ENCODE measurements at places on chromosomes 1 and 21. TPM values are rescaled to one million over a fixed set of nuclear protein-coding genes. Genes with fewer than 3 reads are reported as not detected.
A peak's percentile ranks its signal among the peaks of the same experiment; 100 is the strongest.

DNA sequence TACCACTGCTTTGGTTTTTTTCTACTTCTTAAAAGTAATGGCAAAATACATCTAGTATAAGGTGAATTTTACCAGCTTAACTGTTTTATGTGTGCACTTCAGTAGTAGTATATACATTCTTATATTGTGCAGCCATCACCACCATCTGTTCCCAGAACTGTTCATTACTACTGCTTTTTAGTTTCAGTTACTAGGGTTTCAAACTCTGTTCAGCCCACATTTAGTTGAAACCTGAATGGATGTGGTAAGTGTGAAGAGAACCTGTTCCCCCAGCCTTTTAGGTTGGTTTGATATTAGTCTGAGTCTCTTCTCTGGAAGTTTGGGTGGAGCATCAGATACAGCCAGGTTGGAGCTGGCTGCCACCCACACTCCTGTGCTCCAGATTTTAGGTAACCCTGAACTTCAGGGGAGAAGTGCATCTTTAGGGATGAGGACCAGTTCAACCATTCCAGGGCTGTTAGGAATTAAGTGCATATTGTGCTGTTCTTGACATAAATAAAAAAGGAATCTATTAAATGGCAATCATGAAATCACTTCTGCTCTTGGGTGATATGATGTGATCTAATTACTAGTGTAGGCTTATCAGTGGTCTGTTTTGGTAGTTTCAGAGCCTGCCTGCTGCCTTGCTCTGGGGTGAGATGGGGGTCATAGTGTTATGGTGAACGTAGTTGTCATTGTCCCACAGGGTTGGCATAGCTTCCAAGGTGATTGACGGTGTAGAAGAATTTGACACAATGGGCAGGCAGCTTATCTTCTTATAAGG, 32.1 kb downstream of the URB2 start:
- no peak for DNase-seq

- no peak for DNase-seq
These were observed 58.6 kb downstream of the IL23R start for GRCh38 chr1:67224856-67225255.

The S100A16 gene
- 8.0 TPM for total RNA-seq

The ZYG11B gene
- total RNA-seq = 21.2 TPM

DNA sequence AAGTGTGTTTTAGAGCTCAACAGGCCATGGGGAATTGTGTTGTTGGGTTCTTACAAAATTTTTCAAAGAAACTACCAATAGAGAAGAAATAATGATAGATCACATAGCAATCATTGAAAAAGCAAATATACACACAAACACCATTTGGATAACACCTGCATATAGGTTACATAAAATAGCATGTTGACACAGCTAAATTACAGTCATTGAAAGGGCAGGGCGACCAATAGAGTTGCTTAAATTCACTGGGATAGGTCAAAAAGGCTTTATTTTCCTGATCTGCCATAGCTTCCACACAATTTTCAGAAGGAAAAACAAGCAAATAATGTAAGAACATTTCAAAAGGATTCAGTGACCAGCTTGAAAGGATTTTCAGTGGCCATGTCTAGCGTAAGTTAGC, 57.9 kb upstream of the FGGY start:
- no peak for DNase-seq

DNA sequence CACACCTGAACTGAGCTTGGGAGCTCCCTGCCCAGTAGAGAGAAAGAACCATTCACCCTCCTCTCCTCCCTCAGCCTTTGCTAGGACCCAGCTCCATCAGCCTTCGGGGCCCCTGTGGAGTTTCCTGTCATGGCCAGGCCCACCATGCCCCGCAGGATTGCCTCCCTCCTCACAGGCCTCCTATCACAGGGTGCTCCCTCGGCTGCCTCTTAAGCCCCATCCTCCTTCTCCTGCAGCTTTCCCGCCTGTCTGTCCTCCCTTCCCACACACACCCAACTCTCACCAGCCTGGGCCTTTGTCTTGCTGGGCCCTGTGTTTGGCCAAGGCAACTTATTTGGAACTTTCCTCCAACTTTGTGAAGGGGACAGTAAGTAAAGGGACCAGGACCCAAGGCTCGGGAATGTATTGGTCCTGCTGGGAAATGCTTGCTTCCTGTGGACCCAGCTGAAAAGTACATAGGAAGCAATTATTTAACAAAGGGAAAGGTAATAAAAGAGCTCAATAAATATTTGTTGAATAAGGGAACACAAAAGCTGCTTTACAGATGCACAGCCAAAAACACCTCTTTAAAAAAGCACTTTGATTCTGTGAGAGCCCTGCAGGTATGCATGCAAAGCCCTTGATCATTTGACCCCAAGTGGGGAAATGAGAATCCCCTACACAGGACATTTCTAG, 31.6 kb upstream of the TENT5C start:
- peak; percentile 33 for DNase-seq

DNA sequence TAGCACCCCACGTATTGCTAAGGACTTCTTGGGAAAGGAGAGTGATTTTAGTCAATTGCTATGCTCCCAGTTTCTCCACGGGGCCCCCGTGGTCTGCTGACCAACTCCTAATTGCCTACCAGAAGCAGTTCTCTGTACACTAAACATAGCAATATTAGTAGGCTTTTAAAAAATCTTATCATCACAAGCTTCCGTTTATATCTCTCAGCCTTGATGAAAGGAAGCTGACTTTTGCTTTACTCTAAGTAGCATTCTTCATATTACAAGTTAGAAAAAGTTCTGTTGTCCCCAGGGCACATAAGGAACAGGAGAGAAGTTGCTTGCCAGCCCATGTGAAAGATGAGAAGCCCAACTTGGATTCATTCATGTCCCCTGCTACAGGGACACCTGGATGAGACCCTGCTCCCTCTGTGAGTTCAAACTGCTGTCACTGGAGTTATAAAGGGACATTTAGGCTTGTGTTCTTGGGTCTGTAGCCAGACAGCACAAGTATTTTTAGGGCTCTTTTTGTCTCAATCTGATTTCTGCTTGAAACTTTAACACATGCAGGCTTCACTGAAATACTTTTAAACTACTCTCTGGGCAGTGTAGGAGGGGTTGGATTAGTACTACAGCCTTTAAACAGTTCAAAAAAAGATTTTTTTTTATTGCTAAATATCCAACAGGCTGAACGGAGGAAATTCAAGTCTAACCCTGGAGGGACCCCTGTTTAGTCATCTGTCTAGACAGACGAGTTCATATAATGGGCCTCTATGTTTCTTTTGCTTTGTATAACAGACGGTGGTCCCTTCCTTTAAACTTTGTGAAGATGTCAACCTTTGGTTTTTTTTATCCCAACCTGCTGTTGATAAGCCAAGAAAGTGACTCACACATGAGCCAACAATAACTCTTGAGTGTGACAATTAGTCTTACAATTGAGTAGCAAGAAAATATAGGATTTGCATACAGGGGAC, 29.5 kb downstream of the TGFB2 start:
- DNase-seq = no peak

GRCh38 chr1:247467129-247467528, 9.2 kb upstream of the OR2B11 start:
- no peak for DNase-seq

DNA sequence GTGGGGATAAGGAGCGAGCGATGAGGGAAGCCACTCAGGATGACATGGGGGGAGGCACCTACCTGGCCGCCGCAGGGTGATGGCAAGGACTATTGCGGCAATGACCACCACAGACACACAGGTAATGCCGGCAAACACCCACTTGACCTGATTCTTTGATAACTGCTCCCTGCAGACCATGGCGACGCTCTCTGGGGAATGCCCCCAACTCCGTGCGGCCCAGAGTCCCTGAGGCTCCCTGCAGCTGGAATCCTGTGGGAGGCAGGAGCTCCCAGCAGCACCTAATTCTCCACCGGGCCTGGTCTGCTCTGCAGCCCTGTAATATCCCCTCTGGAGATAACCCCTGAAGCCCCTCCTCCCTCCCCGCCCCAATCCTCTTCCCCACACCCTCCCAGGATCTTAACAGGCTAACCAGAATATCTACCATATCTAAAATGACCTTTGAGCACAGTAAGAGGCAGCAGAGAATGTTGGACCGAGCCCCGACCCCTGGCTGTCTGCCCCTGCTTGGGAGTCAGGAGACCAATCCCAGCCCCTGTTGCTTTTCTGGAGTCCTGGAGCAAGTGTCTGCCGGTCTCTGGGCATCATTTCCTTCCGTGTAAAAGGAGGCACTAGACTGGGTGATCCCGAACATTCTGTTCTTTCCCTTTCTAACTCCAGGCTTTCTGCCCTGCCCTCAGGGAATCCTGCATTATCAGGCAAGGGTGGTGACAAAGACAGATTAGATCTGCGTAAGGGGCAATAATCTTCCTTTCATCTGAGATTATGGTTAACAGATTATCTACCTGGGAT, at the start of gene FAM151A:
TSS of gene FAM151A (minus strand) at position 310 of the 792 bp plus-strand sequence. CDS start at position 180, 130 bp downstream.
- no peak for DNase-seq

DNA sequence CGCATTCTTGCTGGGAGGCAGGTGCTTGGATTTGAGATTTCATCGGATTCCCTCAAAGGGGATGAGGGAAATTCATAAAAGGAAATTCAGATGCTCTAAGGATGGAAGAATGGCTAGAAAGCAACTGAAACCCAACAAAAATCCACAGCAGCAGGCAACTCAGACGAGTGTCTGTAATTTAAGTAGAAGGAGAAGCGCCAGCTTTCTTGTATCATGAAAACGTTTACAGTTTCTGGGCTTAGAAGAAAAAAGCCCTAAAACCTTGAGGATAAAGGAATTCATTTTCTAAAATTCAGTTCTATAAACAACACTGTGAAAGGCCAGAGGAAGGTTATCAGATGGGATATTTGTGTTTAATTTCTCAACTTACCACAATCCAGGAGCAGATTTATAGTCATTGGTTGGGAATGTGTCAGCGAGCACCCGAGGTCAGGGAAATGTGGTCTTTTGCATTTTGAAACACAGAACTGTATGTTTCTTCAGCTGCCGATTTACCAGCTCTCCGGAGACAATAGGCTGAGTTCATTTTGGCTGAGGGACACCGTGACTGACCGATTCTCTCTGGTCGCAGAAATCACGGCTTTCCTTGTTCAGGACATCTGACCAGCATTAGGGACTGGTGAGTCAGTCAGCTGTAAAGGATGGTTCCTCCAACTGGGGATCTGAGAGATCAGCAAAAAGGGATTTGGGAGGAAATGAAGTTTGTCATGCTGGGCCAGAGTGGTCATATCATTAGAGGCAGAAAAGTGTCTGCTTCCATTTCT, 111.6 kb upstream of the ERRFI1 start:
- DNase-seq = no peak

The GPR161 gene
- 9.9 TPM for total RNA-seq

The SH3D21 gene
- total RNA-seq = 16.9 TPM

The GBP6 gene
- not detected for total RNA-seq

The AMY1B gene
- not detected for total RNA-seq

- DNase-seq = peak; percentile 76
These were observed 8.9 kb upstream of the LEMD1 start for GRCh38 chr1:205430696-205431305.

The CDKN2C gene
- not detected for total RNA-seq

The WDR4 gene
- total RNA-seq = 53.0 TPM

GRCh38 chr1:170426596-170426995, 105.4 kb upstream of the GORAB start:
- DNase-seq = no peak

The DEPDC1 gene
- total RNA-seq = 23.1 TPM

The LIN28A gene
- 1,267 TPM for total RNA-seq
